ENCODE measurements at places on chromosomes 11 and 22.

DNA sequence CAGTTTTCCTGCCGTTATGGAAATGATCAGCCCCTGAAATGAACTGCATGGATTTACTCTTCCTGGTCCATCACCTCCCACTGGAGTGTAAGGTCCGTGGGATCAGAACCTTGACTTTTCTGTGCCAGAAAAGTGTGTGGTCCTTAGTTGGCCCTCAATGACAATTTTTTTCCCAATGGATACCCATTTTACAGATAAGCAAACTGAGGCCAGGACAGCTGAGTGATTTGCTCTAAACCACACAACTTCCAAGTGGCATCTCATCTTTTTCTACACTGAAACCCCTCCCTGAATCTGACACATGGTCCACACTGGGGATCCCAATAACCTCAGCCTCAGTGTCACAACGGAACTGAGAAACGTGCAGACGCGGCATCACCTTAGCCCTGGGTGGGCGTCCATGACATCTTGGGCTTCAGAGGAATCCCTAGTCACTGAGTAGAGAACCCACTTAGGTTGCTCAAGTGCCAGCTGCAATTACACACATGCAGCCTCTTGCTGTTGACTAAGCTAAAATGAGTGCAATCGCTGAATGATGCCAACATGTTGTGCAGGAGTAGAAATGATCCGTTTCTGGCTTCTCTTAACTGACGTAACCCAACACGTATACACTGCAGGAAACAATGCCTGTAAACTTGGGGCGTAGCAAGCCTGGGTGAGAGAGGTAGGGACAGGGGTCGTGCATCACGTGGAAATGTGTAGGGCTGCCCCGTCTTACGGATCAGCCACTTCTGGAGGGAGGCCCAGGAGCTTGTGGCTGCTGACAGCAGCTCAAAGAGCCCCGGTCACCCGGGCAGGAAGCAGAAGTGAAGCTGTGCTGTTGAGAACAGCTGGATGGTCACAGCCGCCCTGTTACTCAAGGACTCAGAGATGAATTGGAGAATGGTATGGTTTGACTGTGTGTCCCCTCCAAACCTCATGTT is 136.3 kb downstream of the SHANK2 start:
- DNase-seq = no peak

DNA sequence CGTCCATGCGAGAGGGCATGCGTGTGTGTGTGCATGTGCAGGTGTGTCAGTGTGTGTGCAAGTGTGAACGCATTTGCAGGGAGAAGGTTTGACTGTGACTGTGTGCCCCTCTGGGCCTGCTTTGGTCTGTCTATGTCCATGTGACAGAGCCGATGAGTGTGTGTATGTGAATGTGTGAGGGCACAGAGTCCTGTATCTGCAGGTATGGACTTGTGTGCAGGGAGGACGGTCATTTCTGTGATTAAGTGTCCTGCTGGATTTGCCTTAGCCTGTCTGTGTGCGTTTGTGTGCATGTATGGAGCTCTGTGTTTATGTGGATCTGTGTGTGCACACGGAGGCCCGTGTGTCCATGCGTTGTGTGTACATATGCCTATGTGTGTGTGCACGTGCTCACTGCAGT is 5.4 kb downstream of the EMID1 start:
- no peak for DNase-seq

- no peak for DNase-seq
Observed at GRCh38 chr11:13268791-13269190, 8.8 kb upstream of the BMAL1 start.

- no peak for DNase-seq
Observed at GRCh38 chr11:12198251-12199222, 88.1 kb downstream of the MICAL2 start.

GRCh38 chr11:8775734-8776133 is 93.1 kb downstream of the RPL27A start:
- DNase-seq = no peak

DNA sequence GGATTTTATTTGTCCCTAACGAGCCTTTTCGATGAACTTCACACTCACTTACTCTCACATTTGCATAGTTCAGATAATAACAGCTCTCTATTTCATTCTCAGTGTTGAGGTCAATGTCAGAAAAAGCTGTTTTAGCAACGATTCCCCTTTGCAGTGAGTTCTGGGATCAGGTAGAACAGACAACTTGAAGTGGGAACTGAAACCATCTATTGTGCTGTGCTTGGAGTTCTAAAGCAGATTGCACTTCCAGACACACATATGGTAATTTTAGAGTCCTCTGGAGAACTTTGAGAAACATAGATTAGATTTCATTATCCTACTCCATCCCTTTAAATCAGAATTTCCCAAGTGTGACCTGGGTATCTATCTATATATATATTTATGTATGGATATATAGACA is 124.6 kb upstream of the BLID start:
- no peak for DNase-seq

DNA sequence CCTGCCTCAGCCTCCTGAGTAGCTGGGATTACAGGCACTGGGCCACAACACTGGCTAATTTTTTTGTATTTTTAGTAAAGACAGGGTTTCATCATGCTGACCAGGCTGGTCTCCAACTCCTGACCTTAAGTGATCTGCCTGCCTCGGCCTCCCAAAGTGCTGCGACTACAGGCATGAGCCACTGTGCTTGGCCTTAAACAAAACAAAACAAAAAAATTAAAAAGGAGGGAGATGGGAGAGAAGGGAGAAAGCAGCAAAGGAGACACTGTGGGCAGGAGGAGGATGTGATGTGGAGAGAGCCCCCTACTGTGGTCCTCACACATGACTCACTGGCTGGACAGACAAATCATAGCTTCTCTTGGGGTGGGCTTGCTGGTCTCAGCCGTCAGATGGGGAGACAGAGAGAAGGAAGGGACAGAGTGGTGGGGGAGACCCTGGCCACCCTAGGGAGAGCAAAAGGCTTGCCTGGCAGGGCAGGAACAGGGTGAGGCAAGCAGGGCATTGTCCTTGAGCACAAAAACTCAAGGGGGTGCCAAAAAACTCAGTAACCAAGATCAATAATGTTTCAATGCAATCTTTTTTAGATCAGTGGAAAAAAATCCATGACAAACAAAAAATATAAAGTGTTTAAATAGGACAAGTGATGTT is 31.6 kb downstream of the TPST2 start:
- no peak for DNase-seq

- DNase-seq = no peak
Observed at GRCh38 chr11:67272327-67273259, 6.3 kb downstream of the GRK2 start.

GRCh38 chr11:12876988-12877387 is 132.1 kb upstream of the RASSF10 start:
- no peak for DNase-seq

DNA sequence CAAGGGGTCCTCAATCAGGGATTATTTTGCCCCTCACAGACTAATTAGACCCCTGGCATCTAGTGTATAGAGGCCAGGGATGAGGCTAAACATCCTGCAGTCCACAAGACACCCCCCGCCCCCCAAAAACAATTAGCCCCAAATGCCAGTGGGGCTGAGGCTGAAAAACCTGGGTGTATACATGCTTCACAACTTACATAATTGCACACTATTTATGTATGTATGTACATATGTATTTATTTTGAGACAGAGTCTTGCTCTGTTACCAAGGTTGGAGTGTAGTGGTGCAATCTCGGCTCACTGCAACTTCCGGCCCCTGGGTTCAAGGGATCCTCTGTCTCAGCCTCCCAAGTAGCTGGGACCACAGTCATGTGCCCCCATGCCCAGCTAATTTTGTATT is 28.8 kb upstream of the SHANK2 start:
- no peak for DNase-seq

DNA sequence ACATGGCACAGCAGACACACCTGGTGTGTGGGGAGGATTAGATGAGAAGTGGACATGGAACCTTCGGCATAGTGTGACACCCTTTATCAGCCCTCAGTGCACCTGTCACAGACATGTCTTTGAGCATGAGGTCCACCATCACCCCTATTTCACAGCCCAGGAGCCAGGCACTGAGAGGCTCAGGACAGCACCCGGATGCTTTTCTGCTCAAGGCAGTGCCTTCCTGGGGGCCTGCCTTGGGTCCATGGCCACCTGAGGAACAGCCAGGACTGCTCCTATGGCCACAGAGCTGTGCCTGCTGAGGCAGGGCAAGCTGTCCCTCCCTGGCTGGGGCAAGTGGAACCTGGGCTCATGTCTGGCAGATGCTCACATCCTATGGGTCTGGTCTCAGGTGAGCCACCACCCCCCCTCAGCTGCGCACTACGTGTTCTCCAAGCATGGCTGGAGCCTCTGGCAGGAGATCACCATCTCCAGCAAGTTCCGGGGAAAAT is 75.8 kb downstream of the MORC2 start:
- no peak for DNase-seq

Data from fibroblast of skin of left biceps (primary cell).